GM20000 (cell line): ENCODE measurements at places on chromosomes 5 and 9.

- DNase-seq = no peak
Observed at GRCh38 chr5:74594137-74595040, 46.1 kb downstream of the ENC1 start.

- DNase-seq = no peak
Observed at GRCh38 chr9:122004589-122004988, 88.5 kb downstream of the TTLL11 start.

GRCh38 chr5:3307982-3308621 lies 287.5 kb upstream of the IRX1 start:
- DNase-seq = no peak

DNA sequence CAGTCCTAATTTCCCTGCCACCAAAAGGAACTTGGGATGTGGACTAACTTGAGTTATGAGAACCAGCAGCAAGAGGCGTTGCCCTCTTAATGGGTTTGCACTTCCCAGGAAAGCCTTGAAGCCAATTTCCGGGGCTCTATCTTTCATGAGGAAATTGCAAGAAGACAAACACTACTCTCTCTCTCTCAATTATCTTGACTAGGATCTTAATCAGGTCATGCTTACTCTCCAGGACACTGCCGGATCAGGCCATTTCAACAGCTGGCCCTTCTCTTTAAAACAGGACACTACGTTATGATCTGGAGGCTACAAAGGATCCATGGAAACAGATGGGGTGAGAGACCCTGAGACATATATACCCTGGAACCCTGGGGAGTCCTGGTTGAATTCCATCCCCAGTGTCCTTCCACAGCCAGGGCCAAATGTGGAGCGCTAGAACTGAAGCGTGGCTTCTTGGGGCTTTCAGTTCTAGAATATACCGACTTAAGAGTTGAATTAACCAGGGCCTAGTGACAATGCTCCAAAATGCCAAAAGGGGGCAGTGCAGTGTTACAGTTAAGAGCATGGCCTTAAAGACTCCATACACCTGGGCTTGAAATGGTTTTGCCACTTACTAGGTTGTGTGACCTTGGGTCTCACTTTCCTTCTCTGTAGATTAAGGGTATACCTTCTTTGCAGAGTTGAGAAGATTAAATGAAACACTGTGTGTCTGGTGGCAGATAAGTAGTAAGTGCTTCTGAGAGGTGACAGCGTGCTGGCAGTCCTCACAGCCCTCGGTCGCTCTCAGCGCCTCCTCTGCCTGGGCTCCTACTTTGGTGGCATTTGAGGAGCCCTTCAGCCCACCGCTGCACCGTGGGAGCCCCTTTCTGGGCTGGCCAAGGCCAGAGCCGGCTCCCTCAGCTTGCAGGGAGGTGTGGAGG lies 21.1 kb downstream of the FAM219A start:
- DNase-seq = peak; percentile 80

- DNase-seq = no peak
Observed at GRCh38 chr5:123771715-123772114, 259.7 kb downstream of the CSNK1G3 start.

- no peak for DNase-seq
Observed at GRCh38 chr9:120236596-120236995, 343.4 kb downstream of the CDK5RAP2 start.

- DNase-seq = no peak
Observed at GRCh38 chr9:72839085-72839484, 113.8 kb downstream of the ALDH1A1 start.

- DNase-seq = no peak
Observed at GRCh38 chr9:114031948-114032840, 45.9 kb downstream of the AMBP start.

- DNase-seq = no peak
Observed at GRCh38 chr9:17004500-17004899, 130.3 kb upstream of the CNTLN start.

GRCh38 chr5:11398728-11399127 lies 505.5 kb downstream of the CTNND2 start:
- no peak for DNase-seq

DNA sequence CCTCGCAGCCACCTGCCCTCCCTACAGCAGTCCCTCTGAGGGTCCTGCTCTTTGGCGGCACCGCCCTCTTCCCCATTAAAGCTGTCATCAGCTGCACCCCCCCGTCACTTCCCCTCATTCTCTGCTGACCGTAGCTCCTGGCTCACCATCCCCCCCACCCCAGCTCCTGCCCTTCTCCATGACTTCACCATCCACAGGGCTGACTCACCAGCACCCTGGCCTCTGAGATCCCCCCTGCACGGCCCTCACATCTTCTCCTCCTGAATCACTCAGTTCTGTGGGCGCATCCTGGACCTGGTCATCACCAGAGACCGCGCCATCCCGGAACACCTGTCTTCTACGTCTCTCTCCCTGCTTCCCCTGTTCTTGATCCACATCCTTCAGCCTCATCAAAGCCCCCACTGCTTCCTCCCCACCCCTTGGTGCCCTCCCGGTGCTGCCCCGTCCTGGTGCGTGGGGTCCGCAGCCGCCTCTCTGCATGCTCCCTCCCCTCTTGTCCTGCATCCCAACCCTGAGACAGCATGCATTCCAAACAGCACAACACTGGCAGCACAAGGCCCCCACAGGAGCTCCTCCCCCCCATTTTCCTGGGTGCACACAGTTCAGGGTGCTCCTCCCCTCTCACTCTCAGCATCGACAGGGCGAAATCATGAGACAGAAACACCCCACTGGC lies 12.9 kb downstream of the FLT4 start:
- DNase-seq = no peak

DNA sequence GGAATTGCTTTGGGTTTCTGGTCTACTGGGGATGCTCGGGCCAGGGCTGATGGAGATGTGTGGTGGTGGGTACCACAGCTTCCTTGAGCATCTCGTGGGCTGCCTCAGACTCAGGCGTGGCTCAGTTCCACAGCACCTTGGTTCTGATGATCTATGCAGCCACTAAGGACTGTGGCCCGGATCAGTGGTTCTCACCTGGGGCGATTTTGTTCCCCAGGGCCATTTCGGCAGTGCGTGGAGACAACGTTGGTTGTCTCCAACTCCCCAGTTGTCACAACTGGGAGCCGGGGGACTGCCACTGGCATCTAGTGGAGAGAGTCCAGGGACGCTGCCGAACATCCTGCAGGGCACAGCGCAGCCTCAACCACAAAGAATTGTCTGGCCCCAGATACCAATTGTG lies 47.7 kb downstream of the FGF18 start:
- DNase-seq = no peak

- no peak for DNase-seq
Observed at GRCh38 chr9:70409280-70409679, 5.2 kb downstream of the KLF9 start.

DNA sequence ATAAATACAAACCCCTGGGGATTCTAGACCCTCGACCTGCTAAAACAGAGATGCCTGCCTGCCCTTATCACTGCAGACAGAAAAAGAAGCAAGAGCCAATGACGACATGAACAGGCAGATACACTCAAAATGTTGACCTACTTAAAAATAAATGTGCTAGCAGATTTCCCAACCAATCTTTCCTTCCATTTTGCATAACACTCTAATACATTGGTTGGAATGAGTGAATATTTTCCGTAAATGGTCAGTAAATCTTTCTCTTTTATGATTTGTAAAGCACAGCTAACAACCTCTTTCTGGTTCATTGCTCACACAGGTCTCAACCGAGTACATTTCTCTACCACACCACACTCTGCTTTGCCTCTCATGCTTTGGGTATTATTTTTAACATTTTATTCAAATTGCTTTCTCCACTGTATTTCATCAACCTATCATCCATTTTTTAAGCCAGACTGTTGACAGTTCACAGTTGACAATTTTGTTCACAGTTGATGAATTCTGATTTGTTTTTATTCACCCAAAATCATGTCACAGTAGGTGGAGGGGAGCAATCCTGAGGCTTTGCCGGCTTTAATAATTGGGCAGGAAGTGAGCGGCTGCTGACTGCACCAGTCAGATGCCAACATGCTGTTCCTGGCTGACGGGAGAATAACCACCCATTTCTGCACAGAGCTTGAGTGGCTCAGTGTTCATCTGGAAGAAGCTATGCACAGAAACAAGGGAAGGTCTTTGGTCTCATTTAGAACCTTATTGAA lies 426.6 kb downstream of the SPOCK1 start:
- no peak for DNase-seq

- no peak for DNase-seq
Observed at GRCh38 chr5:56543441-56544388, 271.6 kb upstream of the MAP3K1 start.

DNA sequence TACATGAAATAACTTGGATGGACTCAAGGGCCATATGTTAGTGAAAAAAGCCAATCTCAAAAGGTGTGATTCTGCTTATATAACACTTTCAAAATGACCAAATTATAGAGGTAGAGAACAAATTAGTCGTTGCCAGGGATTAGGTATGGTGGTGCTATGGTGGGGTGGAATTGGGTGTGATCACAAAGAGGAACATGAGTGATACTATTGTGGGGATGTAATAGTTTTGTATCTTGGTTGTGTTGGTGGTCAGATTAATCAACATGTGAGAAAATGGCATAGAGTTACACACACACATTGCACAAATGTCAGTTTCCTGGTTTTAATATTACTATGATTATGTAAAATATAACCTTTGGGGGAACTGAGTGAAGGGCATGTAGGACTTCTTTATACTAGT lies 31.9 kb downstream of the CAMK4 start:
- DNase-seq = no peak

- DNase-seq = no peak
Observed at GRCh38 chr5:159897786-159898393, 18.4 kb upstream of the ADRA1B start.

GRCh38 chr5:62065050-62065449 lies 241.0 kb upstream of the KIF2A start:
- DNase-seq = no peak

GRCh38 chr5:119387945-119388618 lies 32.3 kb downstream of the TNFAIP8 start:
- no peak for DNase-seq
